ENCODE measurements at places on chromosomes 1 and 21.

DNA sequence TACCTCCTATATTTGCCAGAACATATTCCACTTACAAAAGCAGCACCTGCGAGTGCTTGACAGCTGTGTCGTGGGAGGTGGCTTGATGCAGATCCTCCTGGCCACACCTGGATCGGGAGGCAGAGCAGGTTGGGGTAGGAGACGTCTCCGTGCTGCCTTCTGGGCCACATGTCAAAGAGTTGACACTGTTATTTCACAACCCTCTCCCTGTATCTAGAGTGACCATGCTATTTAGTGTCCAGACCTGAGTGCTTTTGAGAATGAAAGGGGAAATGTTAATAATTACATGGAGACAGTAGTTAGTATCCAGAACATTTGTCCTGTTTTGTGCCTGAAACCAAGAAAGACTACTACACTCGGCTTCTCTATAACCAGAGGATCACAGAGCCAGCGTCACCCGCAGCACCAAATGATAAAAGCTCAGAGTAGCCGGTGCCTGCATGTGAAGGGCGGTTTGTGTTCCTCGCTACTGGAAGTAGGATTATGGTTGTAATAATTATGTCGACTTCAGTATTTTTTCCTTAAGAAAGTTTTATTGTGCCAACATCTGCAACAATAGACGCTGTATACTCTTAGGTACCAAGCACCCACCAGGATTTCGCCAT, 77.1 kb downstream of the GALNT2 start:
- DNase-seq, result no peak

- no peak for DNase-seq
Observed at GRCh38 chr1:111179968-111180533, 20.4 kb downstream of the DENND2D start.

DNA sequence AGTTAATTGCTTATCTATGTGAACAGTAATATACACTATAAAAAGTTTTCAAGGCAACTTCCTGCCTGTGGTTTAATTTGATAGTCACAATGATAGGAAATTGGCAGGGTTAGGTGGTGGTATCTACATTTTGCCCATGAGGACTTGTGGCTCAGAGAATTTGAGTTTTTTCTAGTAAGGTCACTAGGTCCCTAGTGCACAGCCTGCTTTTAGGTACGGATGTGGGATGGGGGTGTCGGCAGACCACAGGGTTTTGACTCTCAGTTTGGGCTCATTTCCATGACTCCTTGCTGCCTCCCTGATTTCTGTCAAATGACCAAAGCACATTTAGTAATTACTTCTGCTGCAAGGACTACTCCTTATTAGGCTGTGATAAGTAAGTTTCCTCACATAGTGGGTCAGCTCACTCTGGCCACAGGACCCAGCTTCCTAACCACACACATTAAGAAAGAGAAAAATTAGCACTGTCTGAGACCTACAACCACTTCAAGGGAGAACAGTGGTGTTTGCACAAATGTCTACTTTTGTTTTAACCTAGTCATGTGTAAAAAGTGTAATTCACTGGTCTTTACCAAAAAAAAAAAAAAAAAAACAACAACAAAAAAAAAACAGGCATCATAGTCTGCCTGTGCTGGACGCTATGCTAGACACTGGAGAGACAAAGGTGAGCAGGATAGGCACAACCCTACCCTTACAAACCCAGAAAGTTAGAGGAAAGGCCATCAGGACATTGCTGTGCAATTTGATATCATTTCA, 43.7 kb downstream of the MRPL39 start:
- no peak for DNase-seq

GRCh38 chr1:242554577-242554976, 30.1 kb upstream of the PLD5 start:
- no peak for DNase-seq

Measured in stimulated activated CD4-positive, alpha-beta T cell treated with anti-CD3 and anti-CD28 coated beads, TNF-alpha, amount 100 ng/mL, for 4 hours (primary cell).